Activated naive CD4-positive, alpha-beta T cell (primary cell): ENCODE measurements at places on chromosomes 2 and 18.

DNA sequence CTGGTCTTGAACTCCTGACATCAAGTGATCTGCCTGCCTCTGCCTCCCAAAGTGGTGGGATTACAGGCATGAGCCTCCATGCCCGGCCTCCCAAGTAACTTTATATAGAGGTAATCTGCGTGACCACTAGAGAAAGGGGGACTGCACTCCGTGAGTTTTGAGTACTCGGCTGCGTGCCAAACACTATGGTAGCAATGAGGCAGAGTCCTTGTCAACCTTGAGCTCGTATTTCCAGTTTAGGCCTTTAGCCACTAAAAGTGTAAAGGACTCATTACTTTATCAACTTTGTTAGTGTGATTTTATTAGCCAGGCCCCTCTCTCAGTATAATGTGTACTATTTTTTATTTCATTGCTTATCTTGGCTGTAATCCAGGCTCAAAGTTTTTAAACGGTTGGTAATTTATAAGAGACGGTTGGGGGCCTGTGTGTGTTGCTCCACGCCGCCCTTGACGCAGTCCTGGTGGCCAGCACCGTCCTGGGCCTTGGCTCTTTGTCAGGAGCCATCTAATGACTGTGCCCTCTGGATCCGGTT, 56.2 kb downstream of the ZCCHC2 start:
- no peak for DNase-seq

GRCh38 chr2:75607988-75608683, 38.4 kb upstream of the MRPL19 start:
- no peak for DNase-seq

GRCh38 chr2:233474308-233475160, 92.0 kb downstream of the USP40 start:
- DNase-seq, result no peak

GRCh38 chr18:58609536-58609993, 19.3 kb downstream of the ALPK2 start:
- DNase-seq, result no peak

DNA sequence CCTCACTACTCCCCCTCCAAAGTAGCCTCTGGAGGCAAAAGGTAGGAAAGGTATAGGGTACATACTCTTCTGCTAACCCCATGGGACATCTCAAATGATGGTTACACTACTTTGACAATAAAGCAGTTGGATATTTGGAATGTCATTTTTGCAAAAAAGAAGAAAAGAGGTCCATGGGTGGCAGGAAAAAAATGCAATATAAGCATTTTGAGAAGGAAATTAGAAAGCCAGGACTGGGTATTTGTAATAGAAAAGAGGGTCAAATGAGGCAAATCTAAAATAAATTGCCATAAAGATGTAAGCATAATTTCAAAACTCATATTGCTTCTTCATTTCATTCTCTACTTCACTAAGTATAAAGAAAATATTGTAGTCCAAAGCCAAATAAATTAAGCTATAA, 280.2 kb downstream of the NOL4 start:
- DNase-seq, result no peak

DNA sequence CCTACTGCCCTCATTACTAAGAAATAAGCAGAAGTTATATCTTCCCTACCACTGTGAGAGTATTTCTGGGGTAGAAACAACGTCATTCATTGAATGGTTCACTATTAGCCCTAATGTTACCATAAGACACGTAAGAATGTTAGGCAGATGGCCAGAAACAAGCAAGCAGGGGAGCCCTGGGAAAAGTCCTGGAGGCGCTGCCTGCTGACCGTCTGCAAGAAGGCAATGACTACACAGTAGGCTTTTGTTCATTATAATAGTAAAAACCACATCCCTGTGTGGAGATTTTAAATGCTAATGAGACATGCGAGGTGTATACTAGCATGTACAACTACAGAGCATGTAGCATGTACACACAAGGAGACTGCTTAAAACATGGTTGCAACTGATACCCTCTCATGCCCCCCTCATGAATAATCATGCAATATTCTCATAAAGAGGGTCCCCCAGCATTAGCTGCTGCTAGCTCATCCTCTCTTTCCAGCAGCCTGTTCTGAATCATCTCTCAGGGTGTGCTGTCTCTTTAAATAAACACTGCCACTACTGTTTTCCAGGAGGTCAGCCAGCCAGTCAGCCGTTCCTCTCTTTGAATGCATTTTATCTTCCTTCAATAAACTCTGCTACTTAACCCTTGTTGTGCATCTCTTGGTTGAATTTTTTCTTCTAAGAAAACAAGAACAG, 23.6 kb downstream of the SUCLG1 start:
- no peak for DNase-seq

GRCh38 chr2:236176951-236177350, 8.8 kb upstream of the GBX2 start:
- no peak for DNase-seq

GRCh38 chr2:120419073-120419472, 73.1 kb downstream of the INHBB start:
- DNase-seq, result no peak

DNA sequence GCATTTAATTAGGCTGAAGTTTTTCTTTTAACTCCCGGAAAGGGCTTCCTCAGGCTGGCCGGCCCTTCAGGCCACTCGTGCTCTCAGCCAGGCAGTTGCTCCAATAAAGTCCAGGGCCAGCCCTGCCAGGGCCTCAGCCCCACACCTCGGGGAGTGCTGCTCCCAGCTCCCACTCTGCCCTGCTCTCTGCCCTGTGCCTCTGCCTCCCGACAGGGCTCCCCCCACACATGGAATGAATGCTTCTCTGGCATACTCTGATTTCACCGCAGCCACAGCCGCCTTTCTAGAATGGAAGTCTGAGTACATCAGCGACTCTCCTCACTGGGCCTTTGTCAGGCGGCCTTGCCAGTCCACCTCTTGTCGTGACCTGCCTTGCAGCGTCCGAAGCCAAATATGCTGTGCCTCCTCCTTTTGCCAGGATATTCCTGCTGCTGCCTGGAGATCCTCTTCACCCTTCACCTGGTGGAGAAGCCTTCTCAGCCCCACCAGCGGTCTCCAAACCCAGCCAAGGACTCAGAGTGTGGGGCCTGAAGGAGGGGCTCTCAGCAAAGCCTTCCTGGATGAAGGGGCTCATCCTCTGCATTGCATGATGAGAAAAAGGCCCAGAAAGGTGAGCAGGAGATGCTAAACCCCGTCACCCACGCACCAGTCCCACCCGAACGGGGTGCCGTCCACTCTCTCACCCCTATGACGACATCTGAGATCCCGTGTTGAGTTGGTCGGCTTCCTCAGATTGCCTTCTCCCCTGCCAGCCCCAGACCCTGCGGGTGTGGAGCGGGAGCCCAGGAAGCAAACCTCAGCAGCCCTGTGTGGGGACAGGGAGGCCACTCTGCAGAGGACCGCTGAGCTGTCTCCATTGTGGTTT, 472.7 kb upstream of the HS6ST1 start:
- no peak for DNase-seq

GRCh38 chr2:189702071-189702470, 27.6 kb downstream of the ANKAR start:
- DNase-seq, result no peak

GRCh38 chr18:7301094-7301493, 70.2 kb downstream of the LRRC30 start:
- no peak for DNase-seq

DNA sequence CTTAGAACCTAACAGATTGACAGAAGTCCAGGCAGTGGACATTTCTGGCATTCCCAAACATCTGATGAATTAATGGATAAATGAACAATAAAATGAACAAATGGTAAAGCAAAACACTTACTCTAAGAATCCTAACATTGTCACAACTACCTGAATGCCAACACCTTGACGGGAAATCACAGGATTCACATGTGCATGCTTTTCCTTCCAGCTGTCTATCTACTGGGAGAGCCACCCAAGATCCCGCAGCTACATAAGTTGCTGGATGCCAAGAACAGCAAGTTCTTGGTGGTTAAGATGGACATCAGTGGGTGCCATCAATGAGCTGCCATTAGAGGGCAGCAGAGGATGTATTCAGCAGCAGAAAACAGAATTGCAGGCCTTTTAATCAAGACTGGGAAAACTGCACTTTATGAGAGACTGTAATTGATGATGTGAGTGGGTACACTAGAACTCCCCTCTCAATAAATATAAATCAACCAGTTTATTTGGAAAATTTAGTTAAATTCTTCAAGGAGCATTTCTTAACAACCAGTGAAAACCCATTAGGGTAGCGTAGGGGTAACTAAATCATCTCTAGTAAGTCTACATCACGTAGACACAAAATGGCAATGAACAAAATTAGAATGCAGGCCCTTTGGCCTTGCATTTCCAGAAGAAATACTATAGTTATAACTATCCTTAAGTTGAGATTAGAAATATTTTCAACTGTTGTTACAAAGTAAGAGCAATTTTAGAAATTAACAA, 45.6 kb downstream of the SESTD1 start:
- no peak for DNase-seq

DNA sequence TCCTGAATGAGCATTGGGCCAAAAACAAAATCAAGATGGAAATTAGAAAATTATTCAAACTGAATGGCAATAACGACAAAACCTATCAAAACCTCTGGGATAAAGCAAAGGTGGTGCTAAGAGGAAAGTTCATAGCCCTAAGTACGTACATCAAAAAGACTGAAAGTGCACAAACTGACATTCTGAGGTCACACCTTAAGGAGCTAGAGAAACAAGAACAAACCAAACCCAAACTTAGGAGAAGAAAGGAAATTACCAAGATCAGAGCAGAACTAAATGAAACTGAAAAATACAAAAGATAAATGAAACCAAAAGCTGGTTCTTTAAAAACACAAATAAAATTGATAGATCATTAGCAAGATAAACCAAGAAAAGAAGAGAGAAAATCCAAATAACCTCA, 1543.5 kb upstream of the ACVR2A start:
- no peak for DNase-seq

DNA sequence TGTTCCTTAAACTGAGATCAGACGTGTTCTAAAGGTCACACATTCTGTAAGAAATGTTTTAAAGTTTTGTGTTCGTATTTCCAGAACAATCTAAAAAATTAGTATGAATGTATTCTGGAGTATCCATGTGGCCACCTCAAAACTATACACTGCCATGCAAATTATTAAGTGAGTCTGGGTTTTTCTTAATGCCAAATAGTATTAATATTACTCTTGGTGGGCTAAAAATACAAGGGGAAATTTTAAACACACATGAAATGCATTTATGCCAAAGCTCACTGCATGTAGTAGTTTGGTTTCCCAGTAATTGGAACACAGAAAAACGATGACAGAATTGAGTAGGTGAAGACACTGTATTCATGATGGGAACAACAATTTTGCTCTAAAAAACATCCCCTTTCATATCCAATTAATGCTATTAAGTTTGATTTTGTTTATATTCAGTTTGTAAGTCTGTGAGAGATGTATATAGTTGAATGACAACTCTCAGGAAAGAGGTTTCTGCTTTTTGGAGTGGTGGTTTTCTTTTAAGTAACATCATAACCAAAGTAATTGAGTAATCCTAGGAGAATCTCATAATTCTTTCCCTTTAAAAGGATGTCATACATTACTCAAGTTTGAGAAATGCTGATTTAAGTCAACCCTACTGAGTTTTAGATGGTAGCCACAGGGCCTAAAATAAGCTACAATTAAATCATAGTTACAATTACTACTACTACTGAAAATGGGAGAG, 75.7 kb upstream of the CDCA7 start:
- no peak for DNase-seq

GRCh38 chr18:25434745-25435144, 82.8 kb upstream of the ZNF521 start:
- no peak for DNase-seq

GRCh38 chr2:154740361-154740760, 41.9 kb downstream of the KCNJ3 start:
- no peak for DNase-seq

- no peak for DNase-seq
Observed at GRCh38 chr2:162925595-162925994, 87.0 kb upstream of the KCNH7 start.

- DNase-seq, result no peak
Observed at GRCh38 chr18:70004696-70005095, 57.0 kb upstream of the CD226 start.

DNA sequence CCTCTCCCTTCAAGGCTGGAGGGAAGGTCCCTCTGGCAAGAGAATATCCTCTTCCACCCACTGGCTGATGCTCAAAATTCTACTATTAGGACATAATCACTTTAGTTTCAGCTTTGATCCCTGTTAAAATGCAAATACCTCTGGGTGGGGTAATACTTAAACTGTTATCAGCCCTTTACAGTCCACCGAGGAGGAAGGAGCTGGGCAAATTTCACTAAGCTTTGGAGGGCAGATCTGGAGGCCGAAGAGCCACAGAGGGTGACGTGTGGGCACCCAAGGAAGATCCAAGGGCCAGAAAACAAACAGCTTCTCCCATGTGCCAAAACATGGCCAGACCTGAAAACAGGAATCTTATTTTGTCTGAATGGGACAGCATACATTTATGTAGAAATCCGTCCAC, 74.6 kb upstream of the BCL11A start:
- no peak for DNase-seq

GRCh38 chr2:45910473-45911060, 259.1 kb downstream of the PRKCE start:
- DNase-seq, result no peak

DNA sequence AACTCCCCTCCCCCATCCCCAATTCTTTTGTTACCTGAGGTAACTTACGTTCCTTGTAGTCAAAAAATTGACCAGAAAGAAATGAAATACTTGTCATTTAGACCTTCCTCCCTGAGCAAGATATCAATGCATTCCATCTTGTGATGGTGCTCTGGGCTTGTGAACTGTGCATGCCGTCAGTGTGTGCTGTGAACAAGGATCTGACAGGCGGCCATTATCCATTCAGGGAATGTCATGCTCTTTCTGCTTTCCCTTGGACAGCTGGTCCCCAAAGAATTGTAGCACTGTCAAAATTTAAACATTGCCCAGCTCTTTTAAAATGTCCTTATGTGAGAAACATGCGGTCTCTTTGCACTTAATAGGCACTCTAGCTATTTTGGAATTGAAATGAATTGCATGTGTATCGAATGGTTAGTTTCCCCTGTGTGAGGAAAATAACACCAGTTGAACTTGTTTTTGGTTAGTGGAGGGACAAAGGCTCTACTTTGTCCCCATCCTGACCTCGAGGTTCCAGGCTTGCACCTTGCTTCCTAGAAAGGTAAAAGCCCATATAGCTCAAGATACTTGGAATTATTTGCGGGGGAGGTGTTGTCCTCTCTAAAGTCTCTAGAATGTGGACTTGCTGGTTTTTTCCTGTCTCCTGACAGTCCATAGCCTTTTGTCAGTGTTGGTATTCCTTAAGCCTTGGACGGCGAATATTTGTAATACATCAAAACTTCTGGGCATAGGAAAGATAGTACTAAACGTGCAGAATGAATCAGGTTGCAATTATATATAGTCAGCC, 350.9 kb downstream of the NUP35 start:
- no peak for DNase-seq
